Activated T-cell treated with anti-CD3 and anti-CD28 coated beads for 48 hours (primary cell): ENCODE measurements at places on chromosomes 12 and 14.

- DNase-seq: no peak
Measured at GRCh38 chr12:16361142-16361783, 13.8 kb downstream of the MGST1 start.

DNA sequence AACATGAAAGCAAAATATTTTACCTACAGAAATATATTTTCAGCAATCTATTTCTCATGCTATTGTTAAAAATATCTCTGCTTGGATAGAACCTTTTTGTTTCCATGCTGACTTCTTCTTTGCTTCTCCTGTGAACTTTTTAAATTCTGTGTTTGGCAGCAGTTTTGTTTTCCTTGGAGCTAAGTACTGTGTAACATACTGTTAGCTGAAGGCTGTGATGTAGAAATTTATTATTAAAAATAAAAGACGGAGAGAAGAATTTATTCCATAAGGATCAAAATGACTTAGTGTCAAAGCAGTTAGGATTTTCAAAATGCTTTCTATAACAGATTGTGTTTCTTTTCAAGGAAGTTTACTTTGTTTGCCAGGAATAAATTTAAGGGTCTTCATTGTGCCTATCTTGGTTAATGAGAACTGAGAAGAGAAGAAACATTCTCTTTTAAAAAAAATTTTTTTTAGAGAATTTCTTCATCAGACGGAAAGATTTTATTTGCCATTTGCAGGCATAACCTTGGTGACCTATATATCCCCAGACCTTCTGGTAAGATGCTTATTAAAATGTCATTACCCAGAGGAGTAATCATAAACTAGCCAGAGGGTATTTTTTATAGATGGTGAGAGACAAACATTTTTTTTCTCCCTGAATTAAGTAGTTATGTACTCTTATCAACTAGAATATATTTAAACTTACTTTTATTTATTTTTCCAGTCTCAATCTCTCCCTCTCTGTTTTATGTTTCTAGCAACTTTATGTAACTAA, 147.1 kb upstream of the SLCO1C1 start:
- DNase-seq: no peak

- no peak for DNase-seq
Measured at GRCh38 chr12:42750356-42750755, 160.8 kb upstream of the PRICKLE1 start.

- no peak for DNase-seq
Measured at GRCh38 chr12:13193505-13194231, 2.9 kb upstream of the EMP1 start.

DNA sequence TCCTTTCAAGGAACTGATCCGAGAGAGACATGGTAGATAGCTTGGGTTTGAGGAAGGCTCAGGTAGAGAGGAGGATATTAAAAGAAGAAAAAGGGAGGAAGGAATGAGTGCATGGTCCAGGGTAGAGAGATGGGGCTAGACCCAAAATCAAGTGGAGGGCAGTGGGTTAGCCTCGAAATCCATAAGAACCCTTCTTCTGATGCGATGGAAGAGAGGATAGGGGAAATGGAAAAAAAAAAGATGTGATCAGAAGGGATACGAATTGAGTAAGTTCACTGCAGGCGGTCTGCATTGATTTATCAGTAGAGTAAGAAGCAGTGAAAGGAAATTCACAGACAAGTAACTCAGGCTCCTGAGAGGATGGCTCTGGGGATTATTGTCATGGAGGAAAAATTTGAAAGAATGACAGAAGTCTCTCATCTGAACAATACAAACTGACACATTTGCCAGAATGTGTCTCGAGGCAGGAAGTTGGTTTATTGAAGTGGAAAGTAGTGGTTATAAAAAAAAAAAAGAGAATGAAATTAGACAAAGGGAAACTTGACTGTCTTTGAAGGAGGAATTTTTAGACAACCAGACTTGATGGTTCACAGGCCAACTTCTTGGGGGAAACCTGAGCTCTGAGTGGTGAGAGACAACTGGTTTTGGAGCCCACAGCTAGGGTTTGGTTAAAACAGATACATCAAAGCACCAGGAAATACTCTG, 10.2 kb downstream of the PPFIBP1 start:
- peak; percentile 13 for DNase-seq

- DNase-seq: no peak
Measured at GRCh38 chr14:51867741-51868140, 7.3 kb downstream of the GNG2 start.

GRCh38 chr12:14260011-14260993, 105.2 kb upstream of the ATF7IP start:
- DNase-seq: no peak

DNA sequence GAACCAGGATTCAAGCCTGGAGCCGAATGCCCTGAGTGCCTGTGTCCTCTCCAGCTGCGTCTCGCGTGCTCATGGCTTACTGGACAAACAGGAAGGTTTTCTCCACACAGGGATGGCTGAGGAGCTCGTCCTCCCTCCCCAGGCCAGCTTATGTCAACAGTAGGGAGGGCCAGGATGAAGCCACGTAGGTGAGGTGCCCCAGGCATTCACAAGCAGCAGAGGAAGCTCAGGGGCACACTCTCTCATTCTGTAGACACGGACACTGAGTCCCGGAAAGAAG, 49.3 kb downstream of the TRPV4 start:
- DNase-seq: no peak

- DNase-seq: no peak
Measured at GRCh38 chr14:22668417-22668816, 24.3 kb upstream of the OR6J1 start.

DNA sequence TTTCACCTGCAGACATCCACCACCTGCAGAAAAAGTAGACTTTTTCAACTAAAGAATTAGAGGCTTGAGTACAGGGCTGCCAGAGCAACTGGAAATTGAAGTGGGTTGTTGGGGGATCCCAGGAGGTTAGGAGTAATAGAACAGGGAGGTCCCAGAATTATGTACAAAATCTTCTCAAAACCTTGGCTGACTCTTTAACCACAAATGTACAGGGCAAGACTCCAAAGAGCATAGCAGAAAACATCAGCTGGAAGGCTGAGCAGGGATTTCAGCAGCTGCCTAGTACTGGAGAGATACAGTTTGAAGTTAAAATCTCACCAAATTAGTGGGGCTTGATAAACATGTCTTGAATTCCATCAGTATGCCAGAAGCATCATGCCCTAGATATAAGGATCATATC, 191.6 kb downstream of the CRADD start:
- DNase-seq: no peak

- no peak for DNase-seq
Measured at GRCh38 chr12:94390130-94390485, 69.6 kb downstream of the CEP83 start.

- no peak for DNase-seq
Measured at GRCh38 chr12:89326239-89327040, 25.9 kb downstream of the DUSP6 start.

- no peak for DNase-seq
Measured at GRCh38 chr12:69919495-69919894, 94.5 kb downstream of the MYRFL start.

GRCh38 chr12:105084251-105085250, at the start of gene ALDH1L2:
TSS of gene ALDH1L2 (minus strand) at chr12:105084458. CDS start at chr12:105084436, 22 bp downstream.
- DNase-seq: peak; percentile 58

DNA sequence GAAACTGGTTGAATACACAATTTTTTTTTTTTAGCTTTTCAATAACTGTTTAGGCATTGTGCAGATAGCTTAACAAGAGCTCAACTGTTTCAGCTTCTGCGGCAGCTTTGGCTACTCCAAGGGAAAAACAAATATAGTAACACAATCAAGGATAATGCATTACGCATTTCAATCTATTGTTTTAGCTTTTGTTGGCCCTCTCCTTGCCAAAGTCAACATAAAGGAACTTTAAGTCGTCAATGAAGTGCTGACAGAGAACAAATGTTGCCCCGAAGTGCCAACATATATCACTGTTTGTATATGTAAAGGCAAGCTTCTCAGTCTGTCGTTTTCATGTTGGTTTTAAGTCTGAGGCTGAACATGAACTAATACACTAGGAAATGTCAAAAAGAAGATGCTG, 1087.4 kb upstream of the FLRT2 start:
- DNase-seq: no peak

DNA sequence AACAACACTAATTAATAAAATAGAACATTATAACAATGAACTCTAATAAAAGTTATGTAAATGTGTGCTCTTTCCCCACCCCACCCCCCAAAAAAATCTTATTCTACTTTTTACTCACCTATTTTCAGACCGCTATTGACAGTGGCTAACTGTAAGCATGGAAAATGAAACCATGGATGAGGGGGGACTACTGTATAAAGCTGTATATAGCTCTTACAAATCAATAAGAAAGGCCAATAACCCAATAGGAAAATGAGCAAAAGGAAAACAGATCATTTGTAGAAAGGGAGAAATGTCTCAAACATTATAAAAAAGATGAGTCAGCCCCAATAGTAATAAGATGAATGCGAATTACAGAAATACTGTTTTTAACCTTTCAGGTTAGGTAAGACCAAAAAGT, 27.4 kb downstream of the YEATS4 start:
- no peak for DNase-seq

GRCh38 chr12:103913100-103913499, 17.1 kb upstream of the HSP90B1 start:
- DNase-seq: no peak

GRCh38 chr12:123713823-123714585, 1.9 kb downstream of the ATP6V0A2 start:
- DNase-seq: peak; percentile 52

GRCh38 chr12:24349051-24349799, 399.8 kb upstream of the SOX5 start:
- DNase-seq: no peak

GRCh38 chr12:129662234-129662633, 241.6 kb downstream of the TMEM132D start:
- no peak for DNase-seq

- DNase-seq: no peak
Measured at GRCh38 chr12:94762943-94763342, 112.6 kb upstream of the TMCC3 start.

DNA sequence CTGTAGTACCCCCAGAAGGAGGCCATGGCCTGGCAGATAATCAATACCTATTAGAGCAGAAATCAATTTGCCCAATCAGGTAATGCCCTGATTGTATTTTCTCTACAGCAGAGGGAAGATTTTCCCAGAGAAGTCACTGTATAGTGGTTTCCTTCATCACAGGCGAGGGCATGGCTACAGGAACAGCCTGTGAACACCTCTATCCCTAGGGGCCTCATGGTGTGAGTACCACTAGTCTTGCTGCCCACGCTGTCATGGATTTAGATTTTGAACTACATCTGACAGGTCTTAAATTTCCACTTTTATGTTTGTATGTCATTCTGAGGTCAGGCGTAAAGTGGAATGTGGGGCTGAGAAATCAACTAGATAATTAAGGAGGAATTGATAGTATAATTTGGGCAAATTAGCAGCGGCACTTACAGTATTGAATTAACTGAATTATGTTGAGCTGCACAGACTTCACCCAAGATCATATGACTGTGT, 42.4 kb upstream of the STXBP6 start:
- no peak for DNase-seq

DNA sequence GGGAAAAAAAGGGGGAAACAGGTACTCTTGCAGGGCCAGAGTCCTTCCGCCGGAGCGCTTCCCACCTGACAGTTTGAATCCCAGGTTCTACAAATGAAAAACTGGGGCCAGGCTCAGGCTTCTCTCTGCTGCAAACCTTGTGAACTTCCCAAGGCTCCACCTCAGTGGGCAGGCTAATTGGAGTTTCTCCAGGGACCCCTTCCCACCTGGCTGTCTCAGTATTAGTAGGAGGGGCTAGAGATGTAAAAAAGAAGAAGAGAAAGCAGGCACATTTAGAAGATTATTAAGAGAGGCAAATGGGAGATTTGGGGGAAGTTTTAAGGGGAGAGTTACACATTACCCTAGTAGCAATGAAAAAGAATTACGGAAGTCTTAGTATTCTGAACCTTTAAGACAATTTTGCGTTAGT, 20.0 kb upstream of the CLEC2D start:
- no peak for DNase-seq

GRCh38 chr14:105105158-105105557, 39.9 kb upstream of the GPR132 start:
- DNase-seq: no peak

GRCh38 chr14:83473416-83474235, 1940.0 kb upstream of the SEL1L start:
- DNase-seq: no peak

- no peak for DNase-seq
Measured at GRCh38 chr12:93429448-93429847, 12.3 kb downstream of the UBE2N start.

DNA sequence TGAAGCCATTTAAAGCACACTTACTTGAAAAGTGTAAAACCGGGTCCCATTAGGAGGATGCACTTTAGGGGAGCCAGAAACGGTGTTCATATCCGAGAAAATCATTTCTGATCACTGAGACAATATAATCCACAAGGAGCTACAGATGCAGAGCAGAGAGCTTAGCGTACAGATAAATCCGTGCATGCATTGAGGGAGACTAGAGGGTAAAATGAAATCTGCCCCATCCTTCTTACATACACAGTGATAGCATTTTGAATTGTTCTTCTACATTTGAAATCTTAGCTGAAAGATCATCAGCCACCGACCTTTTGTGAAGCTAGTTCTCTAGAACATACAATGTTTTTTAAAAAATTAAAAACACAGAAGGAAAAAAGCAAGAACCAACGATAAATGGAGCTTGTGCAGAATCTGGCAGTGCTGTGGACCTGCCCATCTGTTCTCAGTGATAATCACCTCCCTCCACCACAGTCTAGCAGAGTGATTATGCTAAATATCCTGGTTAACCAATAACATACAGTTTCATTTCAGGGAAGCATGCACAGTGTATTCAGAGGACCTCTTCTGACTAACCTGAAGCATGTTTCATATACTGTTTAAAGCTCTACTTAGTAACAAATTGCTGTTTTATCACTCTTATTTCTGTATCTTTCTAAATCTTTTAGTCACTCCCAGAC, 161.1 kb downstream of the PPFIA2 start:
- no peak for DNase-seq

DNA sequence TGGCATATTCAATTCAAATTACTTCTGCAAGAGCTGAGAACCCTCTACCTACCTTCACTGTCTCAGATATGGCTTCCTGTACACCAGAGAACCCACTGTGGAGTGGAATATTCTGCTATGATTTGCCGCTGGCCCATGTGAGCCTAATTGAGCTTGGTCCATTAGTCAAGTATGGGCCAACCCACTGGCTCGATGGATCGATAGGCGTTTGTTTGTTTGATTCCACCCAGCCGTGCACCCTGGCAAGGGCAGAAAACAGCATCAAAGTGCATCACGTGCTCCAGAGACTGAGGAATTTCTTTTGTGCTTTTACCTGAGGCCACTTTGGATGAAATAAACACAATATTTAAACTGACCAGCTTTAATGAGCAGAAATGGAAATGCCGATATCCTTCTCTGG, 426.3 kb downstream of the AACS start:
- DNase-seq: no peak

GRCh38 chr12:66678338-66679275, at the start of gene GRIP1:
TSS of gene GRIP1 (minus strand) at chr12:66679076. CDS start at chr12:66678904, 172 bp downstream.
- no peak for DNase-seq

GRCh38 chr12:48125985-48126384, 6.8 kb downstream of the PFKM start:
- DNase-seq: no peak

- DNase-seq: no peak
Measured at GRCh38 chr12:82223426-82223825, 134.8 kb downstream of the CCDC59 start.
